GM12892 (cell line): ENCODE measurements at places on chromosomes 5 and 9.

DNA sequence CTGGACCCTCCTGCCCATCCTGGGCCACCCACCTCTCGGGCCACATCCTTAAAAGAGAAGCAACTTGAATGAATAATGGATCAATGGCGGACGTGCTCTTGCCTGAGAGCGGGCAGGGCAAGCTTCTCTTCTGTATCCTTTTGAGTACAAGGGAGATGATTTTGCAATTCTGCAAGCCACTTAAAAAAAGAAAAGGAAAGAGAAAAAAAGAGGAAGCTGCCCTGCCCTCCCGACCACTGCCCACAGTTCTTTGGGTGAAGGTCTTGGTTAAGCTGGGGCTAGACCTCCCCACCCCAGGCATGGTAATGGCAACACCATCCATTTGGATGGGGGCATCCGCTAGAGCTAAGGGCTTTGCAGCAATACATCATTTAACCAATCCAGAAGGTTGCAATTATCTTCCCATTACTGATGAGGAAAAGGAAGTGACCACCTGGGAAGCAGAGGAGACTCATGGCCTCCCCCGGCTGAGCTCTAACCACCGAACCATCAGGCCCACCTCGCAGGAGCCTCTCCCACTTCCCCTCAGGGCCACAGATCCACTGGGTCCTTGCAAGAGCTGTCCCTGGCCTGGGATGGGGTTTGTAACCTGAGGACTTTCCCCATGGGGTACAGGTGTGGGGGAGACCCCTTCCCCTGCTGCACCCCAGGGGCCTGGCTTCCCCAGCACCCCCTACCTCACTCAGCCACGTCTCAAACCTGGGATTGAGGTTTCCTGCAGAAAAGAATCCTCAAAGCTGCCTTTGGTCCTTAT lies 27.8 kb upstream of the LAMC3 start:
- no peak for DNase-seq

DNA sequence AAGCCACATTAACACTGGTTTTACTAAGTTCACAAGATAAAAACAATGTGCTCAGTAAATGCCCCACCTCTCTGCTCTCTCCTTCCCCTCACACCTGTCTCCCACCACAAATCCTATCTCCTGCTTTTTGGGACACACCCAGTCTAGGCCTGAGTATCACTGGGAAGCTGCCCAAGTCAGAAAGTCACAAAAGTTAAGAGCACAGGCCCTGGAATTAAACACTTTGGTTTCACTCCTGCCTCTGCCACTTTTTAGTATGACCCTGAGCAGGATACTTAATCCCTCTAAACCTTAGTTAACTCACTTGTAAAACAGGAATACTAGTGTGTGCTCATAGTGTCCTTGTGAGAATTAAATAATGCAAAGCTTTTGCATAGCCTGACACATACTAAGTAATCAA lies 11.3 kb downstream of the C5 start:
- DNase-seq: no peak

DNA sequence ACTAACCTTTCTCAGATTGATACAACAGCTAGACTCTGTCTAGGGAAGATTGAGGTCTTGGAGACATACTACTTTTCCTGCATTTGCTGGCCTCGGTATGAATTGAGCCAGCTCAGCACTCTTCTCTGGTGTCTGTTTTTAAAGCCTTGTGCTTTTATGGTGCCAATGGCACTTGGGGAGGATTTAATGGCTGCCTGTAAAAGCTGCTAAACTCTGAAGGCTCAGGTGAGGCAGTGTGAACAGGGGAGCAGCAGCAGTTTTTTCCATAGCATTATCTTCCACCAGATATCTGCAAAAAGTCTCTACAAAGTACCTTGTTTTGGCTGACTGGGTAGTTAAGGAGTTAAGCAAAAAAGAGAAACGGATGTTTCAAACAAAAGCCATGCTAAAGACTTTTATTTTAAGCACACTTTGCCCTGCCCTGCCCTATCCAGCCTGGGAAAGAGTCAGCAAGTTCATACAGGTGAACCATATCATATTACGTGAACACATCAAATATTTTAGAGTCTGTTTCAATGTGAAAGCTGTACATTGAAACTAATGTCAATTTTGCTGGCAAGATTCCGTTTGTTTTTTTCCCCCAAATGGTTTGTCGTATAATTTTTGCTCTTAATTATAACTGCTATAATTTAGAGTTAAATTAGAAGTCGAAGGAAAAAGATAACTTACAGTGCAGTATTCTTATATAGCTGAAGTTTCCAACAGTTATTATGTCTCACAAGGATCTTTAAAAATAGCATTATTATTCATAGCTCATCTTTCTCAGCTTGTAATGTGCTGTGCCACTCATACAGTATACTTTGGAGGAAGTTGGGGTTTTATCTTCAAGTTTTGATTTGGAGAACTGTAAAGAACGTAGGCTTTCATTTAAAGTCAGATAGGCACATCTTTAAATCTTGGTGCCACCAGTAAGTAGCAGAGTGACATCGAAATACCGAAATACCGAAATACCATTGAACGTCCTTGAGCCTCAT lies 424.1 kb upstream of the CD180 start:
- DNase-seq: no peak

GRCh38 chr9:120734607-120735410 lies 20.5 kb upstream of the MEGF9 start:
- DNase-seq: no peak

DNA sequence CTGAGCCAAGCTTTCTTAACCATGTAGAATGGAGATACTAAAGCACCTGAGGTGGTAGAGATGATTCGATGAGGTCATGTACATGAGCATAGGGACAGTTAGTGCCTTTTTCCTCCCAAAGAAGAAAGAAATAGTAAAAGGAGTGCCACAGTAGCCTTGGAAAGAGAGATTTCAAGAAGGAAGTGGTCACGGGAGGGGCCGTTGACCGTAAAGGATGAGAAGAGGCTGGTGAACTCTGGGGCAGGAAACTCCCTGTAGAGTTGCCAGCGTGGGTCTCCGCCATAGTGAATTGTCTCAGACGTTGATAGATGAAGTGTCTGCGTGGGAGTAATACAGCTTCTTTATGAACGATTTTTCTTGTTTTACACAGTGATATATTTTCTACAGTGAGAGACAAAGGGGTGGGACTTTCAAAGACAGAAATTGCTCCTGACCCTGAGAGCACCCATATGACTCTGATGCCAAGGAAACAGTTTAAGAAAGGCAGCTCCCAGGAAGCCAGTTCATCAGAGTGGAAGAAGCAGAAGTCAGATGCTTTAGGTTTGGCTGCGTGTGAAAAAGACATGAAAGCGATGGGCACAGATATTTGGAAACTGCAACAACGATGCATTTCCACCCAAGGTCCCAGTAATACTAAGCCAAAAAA lies 41.3 kb downstream of the UGCG start:
- no peak for DNase-seq

DNA sequence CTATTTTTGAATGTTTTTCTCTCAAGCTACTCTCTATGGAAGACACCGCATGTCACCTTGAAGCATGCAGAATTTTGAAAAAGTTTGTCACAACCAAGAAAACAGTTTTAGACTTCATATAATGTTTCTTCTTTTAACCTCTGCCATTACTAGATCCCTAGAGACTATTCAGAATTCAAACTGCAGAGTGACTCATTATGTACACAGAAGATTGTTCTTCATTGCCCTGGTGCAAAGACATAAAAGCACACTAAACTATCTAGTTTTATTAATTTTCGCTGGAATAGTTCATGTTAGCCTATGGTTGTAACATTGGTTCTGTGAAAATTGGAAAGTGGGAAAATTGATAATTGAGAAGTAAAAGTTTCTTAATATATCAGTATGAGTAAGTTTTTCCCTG lies 18.4 kb downstream of the F2RL2 start:
- no peak for DNase-seq

- DNase-seq: no peak
These were observed 41.0 kb upstream of the MTAP start for GRCh38 chr9:21761309-21761901.

- no peak for DNase-seq
These were observed 17.8 kb downstream of the ATP6V0E1 start for GRCh38 chr5:173001229-173001841.

- DNase-seq: no peak
These were observed 638.8 kb upstream of the WWC1 start for GRCh38 chr5:167652690-167653089.

- no peak for DNase-seq
These were observed 215.3 kb downstream of the MEF2C start for GRCh38 chr5:88667496-88668201.

GRCh38 chr9:116733010-116733641 lies 46.0 kb downstream of the TRIM32 start:
- no peak for DNase-seq

DNA sequence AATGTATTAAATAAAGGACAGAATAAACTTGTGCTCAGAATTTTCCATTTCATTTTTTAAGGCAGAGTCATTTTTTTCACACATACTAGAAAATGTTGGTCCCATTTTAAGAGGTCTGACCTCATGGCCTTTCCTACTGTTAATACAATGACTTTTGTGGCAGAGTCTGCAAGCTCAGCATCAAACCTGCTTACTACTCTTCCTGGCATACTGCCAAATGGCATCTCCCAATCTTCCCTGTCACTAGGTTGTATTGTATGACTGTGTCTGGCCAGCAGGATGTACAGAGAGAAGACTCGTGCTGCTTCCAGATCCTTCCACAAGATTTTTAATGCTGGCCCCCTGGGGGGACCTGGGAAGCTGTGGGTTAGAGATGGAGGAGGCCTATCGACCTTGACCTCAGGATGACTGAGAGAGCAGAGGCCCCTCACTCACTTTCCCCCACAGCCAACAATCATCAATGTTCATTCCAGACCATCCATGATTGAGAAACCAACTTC lies 64.7 kb downstream of the BARX1 start:
- no peak for DNase-seq

DNA sequence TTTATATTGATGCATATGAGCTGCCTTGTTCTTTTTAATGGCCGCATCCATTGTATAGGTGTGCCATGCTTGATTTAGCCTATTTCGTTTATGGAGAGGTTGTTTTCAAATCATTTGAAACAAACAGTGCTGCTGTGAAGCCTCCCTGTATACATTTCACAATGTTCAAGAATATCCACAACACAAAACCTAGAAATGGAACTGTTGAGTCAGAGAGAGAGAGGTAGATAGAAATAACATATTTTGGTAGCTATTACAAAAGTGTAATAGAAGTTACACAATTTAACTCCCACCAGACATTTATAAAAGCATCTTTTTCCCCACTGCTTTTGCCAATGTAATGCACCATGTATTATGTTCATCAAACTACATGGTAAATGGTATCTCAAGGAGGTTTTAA lies 82.0 kb downstream of the FRMD3 start:
- DNase-seq: no peak

GRCh38 chr9:86282979-86283535 lies 719 bp upstream of the ISCA1 start:
- no peak for DNase-seq

DNA sequence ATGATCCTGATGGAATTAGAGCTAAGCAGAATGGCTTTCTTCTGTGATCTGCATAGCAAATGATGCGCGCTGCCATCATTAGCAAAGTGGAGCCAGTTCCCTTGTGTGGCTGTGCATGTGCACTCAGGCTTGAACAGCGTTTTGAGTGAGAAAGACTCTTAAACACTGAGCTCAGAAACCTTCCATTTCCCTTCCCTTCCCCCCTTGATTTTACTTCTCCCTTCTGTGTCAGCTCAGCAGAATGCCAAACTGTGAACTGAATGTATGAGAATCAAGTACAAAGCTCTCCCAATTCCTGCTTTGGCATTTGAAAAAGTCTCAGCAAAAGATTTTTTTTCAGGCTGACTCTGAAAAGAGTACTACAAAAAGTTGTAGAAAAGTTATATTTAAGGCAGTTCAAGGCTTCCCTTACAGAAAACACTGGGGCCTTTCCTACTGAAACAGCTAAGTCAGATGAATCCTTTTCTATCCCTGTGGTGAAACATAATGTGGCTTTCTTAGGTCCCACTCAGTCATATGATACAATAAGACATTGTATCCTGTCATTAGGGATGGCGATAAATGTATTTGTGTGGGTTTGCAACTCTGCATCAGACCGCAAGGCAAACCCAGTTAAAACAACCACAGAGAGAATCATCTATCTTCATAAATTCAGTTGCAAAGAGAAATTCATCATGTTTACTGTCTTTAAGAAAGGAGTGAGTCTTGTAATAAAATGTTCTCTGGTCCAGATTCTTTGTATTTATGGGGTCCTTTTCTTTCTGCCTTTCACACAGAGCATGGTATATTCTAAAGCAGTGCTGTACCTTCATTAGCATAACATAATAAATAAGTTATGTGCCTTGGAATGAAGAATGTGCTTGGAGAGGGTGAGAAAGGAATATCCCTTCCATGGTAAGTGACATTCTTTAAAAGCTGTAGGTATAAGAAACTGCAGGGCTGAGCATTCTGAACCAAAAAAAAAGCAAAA lies 222.6 kb downstream of the CAAP1 start:
- no peak for DNase-seq

GRCh38 chr9:551986-552929 lies 289.2 kb upstream of the DMRT1 start:
- DNase-seq: no peak

DNA sequence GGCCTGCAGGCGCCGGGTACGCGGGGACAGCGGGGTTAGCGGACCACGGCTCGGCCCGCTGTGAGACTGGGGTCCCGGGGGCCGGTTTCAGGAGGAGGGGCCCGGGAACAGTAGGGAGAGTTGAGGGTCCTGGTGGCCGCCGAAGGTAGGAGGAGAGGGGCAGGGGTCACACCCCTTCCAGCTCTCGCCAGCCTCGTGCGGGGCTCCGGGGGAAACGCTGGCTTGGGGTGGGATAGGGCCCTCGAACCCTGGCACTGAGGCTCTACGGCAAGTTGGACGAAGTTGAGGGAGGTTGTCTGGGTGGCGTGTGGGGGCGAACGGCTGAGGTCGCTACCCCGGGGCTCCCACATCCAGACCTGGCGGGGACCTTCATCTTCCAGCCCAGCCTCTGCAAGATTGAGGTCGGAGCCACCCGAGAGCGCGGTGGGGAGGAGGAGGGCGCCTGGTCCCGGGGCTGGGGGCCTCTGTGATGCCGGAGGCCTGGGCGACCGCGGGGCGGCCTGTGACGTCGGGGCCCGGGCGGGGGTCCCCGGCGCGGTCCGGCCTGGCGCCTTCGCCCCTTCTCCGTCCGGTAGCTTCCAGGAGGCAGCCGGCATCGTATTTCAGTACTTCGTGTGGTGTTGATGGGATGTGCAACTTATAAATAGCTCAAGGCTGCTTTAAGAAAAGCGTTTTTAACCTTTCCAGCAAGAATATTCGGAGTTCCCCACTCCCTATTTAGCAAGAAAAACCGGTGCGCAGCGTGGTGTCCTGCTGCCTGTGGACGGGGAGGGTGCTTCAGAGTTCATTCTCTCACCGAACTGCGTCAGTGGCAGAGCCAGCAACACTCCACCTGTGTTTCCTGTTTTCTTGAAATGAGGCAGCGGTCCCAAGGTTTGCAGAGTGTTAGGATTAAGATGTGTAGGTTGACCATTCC lies 902 bp downstream of the HABP4 start:
- peak; percentile 24 for DNase-seq

DNA sequence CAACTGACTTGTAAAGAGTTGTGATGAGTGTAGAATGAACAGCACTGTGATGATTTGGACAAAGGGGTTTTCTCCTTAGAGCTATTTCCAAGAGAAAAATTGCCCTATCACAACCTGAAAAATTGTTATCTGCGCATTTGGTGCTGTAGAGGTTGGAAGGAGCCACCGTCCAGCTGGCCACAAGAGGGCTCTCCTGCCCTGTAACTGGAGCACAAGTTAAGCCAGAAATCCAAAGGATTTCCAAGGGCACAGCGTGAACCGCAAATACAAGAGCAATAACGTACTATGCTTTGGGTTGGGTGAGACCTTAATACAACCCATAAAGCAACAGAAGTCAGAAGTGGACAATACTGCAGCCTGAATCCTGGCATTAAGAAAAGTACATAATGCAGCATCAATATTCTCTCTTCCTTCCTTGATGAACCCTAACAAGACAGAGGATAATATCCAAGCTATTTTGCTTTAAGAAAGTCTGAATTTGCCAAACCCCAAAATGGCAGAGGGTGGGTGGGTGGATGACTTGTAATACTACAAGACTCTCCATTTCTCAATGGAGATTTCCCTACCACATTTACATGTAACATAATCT lies 56.8 kb upstream of the SMIM32 start:
- no peak for DNase-seq
